ENCODE measurements at places on chromosomes 3 and 15.

- no peak for DNase-seq
These were observed 156.7 kb downstream of the DIPK2A start for GRCh38 chr3:144128108-144128892.

- no peak for DNase-seq
These were observed 245.7 kb upstream of the RORA start for GRCh38 chr15:61474796-61475195.

- DNase-seq: no peak
These were observed 622.3 kb downstream of the DIPK2A start for GRCh38 chr3:144593881-144594280.

DNA sequence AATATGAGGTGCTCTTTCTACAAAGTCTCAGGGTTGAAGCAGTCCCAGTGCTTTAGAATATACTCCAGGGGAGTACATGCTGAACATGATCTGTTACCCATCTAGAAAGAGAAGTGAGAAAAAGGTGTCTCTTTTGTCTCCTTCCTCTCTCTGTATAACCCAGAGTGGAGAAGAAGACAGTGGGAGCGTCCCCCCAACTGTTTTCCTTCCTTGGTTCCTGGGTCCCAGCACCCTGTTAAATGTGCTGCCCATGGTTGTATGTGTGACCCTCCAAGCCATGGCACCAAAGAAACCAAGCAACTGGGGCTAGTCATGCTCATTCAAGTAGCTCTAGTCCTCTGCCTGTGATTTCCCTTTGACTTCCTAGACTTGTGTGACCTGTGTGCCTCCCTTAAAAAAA, 683.7 kb downstream of the TBL1XR1 start:
- no peak for DNase-seq

DNA sequence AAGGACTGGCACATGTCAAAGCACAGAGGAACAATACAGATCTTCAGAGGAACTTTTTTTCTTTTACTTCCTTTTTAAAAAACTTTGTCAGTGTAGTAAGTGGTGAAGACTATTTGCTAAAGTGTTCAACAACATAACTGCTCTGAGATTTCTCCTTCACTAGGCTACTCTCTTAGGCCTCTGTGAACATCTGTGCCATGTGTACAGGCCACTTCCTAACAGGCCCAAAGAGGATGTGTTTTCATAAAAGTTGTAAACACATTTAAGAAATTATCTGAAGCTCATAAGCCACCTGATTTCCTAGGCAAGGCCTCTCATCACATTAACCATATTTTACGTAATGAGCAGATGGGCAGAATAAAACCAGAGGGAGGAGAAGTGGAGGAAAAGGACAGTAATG, 235.4 kb downstream of the FHIT start:
- DNase-seq: no peak

All from posterior cingulate gyrus (tissue), 11 donors.